Foreskin melanocyte (primary cell): ENCODE measurements at places on chromosomes 5 and 9.

DNA sequence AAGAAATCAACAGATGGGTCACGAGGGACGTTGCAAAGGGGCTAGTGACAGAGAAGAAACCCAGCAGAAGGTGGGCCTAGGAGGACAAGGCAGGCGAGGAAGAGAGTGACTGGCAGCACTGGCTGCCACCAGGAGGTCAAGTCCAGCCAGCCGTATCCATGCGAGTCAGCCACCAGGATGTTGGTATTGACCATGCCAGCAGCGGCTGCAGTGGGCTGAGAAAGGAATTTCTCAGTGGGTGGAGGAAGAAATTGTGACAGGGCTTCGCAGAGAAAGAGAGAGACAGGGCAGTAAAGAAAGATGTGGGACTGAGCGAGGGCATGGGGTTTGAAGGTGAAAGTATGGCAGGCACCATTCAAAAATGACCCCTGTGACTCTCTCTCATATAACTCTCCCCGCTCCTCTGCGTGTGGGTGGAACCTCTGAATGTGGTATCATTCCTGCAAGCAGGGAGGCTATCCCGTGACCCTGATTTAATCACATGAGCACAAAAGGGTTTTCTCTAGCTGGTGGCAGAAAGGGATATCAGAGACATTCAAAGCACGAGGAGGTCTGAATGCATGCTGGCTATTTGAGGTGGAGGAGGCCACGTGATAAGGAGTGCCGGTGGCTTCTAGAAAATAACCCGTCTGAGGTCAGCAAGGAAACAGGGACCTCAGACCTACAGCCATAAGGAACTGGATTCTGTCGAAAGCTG lies 45.4 kb upstream of the FBXW11 start:
- DNase-seq = peak; percentile 94

DNA sequence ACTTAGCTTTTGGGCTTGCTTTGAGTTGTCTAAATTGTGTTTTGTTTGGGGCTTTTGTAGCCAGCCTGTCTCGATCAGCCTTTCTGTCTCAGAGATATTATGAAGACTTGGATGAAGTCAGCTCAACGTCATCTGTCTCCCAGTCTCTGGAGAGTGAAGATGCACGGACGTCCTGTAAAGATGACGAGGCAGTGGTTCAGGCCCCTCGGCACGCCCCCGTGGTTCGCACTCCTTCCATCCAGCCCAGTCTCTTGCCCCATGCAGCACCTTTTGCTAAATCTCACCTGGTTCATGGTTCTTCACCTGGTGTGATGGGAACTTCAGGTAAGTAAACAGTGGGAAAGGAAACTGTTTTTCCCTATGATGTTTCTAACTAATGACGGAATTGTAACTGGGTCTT lies 48.6 kb downstream of the NUP214 start:
- DNase-seq = no peak

DNA sequence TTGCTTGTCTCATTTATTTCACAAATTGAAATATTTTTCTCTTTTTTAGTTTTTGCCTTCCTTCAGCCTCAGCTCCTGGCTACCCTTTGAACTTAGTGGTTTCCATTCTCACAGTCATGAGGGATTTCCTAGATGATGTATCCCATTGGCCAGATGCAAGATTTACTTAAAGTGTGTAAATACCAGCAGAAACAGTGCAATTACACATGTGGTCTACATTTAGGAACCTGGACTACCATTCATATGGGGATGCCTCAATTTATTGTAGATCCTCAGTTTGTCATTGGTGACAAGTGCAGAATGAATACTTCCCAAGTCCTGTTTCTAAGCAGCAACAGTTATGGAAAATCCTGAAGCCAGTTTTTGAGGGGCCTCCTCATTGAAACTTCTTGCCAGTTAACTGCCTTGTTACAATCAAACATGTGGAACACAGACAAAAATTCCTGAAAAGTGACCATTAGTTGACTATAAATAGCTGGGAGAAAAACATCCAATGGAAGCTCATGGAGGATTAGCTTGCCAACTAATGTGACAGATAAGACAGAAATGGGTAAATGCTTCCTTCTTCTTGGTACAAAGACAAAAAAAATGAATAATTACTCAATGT lies 113.6 kb upstream of the FER start:
- DNase-seq = no peak

DNA sequence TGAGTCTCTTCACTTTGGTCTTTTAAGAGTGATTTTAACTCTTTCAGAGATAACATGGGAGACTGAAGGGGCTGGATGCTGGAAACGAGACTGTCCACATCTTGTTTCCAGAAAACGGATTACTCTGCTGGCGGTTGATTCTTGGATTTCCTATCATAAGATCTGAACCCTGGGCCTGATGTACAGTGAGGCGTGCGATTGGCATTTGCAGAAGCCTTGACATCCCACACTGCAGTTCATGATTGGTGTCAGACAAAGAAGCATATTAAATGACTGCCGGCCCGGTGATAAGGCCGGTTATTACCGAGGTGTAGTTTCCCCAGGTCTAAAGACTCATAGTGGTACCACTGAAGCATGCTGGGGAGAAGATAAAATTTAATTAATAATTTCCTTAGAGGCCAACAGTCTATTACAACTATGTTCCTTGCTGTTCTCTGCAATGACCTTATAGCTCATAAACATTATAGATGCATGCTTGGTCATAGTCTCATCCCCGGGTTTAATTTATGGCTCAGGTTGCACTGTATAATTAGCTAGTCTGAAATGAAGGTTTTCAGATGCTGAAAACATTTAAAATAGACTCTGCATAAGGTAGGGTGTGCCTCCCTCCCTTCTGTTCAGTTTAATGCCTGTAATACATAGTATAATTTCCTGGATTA lies 99.2 kb downstream of the PPP2R2B start:
- no peak for DNase-seq

- DNase-seq = no peak
Observed at GRCh38 chr5:15938961-15939360, 240.6 kb downstream of the MARCHF11 start.

DNA sequence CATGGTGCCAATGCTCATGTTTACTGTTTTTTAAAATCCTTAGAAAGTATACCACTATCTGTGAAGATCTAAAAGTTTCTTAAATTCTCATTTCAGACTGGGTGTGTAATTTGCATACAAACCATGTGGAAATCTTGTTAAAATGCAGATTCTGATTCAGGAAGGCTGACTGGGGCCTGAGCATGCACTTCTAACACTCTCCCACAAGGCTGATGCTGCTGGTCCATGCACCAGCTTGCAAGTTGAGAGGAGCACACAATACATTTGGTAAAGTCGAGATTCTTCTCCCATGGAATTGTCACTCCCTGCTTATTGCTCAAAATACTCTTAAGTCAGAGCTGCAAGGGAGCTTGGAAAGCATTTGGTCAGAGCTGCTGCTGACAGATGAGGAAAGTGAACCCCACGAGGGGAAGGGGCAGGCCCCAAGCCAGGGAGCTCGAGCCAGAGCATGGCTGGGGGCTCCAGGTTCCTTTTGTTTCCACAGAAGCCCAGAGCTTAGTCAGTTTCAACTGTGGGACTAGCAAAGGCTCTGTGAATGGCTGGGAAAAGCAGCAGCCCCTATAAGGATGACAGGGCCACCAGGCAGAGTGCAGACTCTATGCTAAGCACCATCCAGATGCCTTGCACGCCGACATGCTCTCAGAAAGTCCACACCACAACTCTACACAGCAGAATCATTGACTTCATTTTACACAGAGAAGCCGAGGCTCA lies 93.5 kb upstream of the HAND1 start:
- no peak for DNase-seq

DNA sequence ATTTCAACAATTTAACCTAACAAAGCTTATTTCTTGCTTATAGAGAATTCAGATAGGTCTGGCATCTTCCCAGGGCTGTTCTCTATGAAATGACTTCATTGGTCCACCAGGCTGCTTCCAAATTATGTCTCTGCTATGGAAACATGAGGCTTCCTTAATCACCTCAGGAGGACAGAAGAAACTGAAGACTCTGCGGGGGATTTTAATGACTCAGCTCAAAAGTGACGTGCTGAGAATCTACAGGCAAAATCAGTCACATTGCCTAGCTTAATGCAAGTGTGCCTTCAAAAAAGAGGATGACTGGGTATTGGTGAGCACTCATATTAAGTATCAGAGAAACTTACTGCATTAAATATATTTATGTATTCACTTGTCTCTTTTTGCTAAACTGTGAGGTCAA lies 315.5 kb upstream of the RGMB start:
- DNase-seq = no peak

GRCh38 chr9:133225171-133226011 lies 16.3 kb upstream of the OBP2B start:
- no peak for DNase-seq

GRCh38 chr5:126449751-126450271 lies 26.6 kb downstream of the GRAMD2B start:
- peak; percentile 71 for DNase-seq

DNA sequence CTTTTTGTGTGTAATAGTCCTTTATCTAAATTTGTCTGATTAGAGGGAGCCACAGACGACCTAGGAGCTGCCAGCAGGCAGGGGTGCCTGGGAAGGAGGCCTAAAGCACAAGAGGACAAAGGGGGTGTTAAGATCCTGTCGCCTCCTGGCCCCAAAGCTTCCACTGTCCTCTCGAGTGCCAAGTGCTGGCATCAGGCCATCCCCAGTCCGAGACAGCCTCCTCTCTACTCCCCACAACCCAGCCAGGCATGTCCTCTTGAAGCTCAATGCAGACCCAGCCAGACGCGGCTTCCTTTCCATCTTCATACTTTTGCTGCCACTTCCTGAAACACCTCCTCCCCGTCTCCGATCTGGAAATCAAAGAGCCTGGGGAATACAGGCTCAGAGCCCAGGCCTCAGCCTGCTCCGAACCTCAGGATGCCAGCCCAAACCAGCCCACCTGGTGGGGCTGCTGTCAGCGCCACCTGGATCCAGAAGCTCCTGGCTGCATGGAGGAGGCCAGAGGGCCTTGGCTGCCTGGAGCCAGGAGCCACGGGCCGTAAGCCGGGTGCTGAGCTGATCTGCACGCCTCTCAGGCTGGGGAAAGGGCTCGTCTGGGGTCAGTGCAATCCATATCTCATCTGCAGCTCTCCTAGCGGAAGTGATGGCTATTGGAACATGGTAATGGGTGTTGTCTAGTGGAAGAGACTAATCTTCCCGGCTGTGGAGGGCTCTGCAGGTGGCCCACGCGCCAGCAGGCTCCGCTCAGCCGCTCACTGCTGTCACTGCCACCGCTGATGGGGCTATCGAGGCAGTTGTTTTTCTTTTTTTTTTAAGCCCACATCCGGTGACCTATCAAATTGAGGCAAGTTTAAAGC lies 60.2 kb upstream of the FUBP3 start:
- DNase-seq = no peak

DNA sequence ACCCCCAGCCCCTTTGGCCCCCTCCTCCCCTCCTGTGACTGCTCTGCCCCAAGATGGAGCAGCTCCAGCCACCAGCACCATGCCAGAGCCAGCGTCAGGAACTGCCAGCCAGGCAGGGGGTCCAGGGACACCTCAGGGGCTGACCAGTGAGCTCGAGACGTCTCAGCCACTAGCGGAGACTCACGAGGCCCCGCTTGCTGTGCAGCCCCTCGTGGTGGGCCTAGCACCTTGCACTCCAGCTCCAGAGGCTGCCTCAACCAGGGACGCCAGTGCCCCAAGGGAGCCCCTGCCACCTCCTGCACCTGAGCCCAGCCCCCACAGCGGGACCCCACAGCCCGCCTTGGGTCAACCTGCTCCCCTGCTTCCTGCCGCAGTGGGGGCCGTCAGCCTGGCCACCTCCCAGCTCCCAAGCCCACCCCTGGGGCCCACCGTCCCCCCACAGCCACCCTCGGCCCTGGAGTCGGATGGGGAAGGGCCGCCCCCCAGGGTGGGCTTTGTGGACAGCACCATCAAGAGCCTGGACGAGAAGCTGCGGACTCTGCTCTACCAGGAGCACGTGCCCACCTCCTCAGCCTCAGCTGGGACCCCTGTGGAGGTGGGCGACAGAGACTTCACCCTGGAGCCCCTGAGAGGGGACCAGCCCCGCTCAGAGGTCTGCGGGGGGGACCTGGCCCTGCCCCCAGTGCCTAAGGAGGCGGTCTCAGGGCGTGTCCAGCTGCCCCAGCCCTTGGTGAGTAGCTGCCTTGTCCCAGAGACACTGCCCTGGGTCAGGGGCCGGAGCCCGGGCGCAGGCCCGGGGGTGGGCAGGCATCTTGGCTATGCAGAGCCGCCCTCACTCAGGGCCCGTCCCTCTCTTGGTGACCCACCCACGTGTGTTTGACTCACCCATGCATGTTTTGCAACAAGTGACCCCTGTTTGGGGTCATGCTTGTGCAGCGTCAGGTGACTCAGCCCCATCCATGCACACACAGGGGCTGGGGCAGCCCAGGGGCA lies 105.2 kb downstream of the WNK2 start:
- DNase-seq = no peak

DNA sequence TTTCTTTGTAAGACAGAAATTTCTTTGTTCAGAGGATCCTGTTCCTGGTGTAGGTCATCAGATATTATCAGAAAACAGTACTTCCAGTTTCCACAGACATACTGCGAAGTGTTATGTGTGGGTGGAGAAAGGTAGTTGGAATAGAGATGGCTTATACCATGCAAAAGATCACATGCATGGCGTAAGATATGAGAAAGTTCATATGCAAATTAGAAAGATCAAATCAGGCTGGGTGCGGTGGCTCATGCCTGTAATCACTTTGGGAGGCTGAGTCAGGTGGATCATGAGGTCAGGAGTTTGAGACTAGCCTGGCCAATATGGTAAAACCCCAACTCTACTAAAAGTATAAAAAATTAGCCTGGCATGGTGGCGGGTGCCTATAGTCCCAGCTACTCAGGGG lies 65.2 kb upstream of the GLIS3 start:
- no peak for DNase-seq

GRCh38 chr5:149063017-149063687 lies at the start of gene SH3TC2:
Gene SH3TC2, minus strand, starts transcription at chr5:149063062. Its CDS starts 40 bp downstream, at chr5:149063022.
- peak; percentile 95 for DNase-seq
